ENCODE measurements at places on chromosomes 4 and X. TPM values are rescaled to one million over a fixed set of nuclear protein-coding genes. Genes with fewer than 3 reads are reported as not detected.

Gene MAPK10
- 178 TPM for total RNA-seq

GRCh38 chr4:11182586-11183355 lies 245.9 kb downstream of the HS3ST1 start:
- DNase-seq, result no peak

DNA sequence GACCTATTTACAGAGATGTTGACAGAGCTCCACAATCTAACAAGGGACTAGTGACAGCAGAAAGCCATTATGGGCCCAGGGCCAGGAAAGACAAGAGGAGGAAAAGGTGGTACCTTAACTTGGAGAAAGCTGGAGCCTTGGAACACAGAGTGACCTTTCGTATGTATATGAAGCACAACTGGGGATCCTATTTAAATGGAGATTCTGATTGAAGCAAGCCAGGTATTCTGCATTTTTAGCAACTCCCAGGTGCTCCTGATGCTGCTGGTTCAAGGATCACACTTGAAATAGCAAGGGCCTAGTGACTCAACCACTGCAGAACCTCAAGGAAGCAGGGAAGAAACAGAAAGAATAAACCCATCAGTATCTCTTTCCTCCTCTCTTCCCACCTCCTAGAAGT lies 99.4 kb downstream of the TMEM47 start:
- no peak for DNase-seq

Gene ZNF732
- total RNA-seq, result 0.44 TPM

- DNase-seq, result no peak
Measured at GRCh38 chr4:26723216-26723615, 137.4 kb upstream of the STIM2 start.

DNA sequence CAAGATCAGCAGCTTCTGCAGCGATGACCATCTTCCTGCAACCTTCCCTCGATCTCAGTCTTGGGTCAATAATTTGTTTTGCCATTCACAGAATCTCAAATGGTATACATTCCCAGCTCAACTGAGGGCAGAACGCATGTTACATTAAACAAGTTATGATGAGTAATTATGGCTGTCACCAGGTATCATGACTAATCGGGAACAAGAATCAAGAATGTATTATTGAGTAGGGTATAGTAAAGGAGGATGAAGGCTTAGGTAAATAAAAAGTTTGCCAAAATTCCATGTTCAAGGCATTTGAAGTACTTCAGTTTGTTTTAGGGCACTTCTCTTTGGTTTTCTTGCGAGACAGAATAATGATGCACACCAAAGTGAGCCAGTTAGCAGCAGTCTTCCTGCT lies 194.1 kb downstream of the SH2D1A start:
- DNase-seq, result no peak

DNA sequence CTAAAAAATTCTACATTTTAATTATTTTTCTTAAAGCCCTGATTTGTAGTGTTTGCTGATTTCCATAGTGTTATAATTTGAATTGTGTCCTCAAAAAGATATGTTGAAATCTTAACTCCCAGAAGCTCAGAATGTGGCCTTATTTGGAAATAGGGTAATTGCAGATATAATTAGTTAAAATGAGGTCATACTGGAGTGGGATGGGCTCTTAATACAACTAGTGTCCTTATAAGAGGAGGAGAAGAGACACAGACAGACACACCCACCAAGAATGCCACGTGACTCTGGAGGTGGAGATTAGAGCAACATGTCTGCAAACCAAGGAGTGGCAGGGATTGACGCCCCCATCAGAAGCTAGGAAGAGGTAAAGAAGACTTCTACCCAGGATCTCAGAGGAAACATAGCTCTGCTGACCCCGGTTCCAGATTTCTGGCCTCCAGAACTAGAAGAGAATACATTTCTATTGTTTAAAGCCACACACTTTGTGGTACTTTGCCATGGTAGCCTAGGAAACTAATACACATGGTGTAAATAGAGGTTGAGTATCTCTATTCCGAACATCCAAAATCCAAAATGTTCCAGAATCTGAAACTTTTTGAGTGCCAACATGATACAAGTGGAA lies 70.5 kb upstream of the IRF2 start:
- DNase-seq, result no peak

DNA sequence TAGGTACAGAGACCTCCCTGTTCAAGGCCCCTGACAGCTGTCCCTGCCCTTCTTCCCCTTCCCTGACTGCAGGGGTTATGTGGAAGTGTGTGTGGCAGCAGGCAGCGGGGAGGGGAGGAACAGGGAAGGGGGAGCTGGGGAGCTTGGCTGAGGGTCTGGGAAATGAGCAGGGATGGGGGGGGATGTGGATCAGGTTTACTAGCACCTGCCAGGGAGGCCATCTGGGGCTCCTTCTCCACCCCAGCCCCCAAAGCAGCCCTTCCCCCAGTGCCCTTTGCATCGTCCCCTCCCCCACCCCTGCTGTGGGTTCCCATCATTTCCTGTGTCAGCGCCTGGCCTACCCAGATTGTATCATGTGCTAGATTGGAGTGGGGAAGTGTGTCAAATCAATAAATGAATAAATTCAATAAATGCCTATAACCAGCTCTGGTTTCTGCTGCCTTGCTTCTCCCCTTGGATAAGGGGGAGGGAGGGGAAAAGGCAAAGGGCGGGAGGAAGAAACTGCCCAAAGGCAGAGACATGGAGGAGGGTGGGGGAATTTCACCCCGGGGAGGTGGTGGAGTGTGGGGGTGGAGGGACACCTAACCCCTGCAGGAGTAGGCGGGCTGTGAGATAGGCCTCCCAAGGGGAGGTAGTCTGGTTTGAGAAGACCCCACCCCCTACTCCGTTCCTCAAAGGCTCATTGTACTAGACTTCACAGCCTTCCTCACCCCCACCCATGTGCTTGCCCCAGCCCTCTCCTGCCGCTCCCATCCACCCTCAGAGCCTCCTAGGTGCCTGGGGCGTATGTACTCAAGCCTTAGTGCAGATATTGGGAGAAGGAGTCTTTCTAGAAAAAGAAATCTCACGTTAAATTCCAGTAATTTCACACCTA lies 3.2 kb downstream of the CXorf65 start:
- peak; percentile 52 for DNase-seq

DNA sequence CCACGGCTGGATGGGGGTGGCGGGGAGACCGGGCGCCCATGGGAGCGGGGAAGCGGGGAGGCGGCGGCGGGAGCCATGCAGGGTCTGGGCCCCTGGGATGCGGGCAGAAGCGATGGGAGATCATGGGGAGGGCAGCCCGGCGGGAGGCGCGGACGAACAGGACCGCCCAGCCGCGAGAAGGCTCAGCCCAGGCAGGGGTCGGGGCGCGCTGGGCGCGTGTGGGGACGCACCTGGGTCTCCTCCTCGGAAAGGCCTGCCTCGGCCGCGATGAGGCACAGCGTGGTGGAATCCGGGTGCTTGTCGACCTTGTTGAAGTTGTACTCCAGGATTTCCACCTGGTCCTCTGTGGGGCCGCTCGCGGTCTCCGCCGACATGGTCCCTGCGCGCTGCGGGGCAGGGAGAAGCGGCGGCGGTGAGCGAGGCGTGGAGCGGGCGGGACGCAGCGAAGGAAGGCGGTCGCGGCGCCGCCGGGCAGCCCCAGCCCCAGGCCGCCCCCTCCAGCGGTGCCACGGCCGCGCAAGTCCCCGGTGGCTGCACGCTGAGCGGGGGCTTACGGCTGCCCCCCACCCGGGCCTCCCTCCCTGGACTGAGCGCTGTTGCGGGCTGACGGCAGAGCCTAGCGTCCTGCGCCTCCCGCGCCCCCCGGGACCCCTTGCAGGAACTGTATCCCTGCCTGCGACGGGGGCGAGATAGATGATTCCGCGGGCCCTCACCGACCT lies 25.3 kb downstream of the HOPX start:
- peak; percentile 48 for DNase-seq

GRCh38 chr4:160981083-160981482 lies 1182.7 kb downstream of the FSTL5 start:
- no peak for DNase-seq
